ENCODE measurements at places on chromosomes 12 and 14.

DNA sequence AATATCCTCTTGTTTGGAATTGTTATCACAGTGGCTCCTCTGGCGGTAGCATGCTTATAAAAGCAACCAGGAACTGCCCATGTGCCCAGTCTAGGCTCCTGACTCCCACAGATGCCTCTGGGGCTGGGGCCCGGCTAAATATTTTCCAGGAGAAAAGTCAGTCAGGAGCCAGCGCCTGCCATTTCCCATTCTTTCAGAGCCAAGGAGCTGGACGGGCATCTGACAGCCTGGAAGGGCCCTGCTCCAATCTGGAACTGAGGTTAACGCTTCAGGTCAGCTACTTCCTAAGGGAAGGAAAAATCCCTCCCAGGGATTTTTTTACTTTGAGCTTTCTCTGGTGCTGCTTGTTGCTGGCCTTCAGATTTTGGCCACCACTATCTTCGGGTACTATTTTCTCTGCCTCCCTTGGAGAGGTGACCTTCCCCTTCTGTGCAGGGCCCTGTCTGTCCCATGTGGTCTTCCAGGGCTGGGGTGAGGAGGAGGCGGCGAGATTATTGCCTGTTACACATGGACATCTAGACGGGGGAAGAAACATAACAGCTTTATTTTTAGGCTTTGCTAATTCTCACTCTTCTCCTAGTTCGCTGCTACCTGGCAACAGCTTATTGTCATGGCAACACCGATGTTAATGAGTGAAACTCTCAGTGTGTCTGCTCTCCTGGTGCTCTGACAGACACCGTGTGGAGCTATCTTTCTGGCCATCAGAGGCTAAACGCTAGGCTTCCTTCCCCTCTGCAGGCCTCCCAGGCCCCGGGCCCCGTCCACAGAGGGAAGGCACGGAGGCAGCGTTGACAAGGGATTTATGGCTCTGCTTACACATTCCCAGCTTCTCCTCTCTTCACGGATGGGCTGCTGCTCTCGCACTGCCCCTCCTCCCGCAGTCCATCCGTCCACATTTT is 160.4 kb downstream of the CACNA1C start:
- no peak for DNase-seq

DNA sequence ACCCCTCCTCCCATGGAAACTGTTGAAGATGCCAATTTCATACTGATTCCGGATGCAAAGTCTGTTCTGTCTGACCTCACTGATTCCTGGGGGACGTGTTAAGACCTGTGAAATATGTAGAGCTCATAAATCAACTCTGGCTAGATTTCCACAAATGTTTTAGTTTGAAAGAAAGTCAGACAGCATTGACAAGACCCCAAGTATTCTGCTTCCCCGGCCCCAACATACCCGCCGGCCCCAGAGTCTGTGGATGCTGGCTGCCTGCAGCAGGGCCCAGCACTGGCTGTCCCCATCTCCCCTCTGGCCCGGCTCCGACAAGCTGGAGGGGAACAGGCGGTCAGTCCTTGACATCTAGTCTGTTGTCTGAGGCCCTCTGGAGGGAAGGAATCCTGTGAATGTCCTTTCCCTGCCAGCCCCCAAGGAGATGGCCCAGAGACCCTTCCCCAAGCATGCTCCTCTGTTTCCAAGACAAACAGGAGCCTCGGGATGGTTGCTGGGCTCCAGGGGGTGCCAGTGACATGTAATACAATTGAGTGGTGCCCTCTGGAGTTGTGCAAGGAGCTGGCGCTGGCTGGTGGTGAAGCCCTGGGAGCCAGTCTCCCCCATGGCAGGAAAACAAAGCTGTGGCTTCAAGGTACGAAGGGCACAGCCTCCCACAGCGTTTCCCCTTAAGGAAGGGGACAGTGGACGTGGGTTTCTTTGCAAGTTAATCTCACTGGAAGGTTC is 22.3 kb downstream of the FBLN5 start:
- DNase-seq = no peak

- DNase-seq = peak; percentile 74
Observed at GRCh38 chr14:97978341-97978740, 1181.2 kb downstream of the VRK1 start.

DNA sequence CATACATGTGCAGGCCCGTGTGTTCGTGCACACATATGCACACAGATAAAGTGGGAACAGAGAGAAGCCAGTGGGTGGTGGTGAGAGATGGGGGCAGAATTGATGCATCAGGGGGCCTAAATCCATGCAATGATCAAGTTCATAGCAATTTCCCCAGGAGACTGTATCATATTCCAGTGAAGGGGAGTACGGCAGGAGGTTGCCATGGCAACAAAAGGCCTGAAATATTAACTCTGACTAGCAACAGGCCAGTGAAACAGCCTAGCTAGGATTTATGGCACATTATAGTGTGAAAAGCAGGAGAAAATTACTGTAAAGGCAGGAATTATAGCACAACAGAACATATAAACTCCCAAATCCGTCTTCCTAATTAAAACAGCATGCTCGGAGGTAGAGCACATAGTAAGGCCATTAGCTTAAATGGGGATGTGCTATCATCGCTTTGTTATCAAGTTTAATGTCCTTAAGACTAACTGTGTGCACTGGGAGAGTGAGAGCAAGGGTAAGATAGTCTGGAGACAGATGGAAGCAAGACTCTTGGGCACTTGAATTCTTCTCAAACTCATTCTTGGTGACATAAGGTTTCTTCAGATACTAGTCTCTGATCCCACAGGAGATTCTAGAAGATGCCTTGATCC is 806.3 kb downstream of the DIO2 start:
- DNase-seq = no peak

- DNase-seq = no peak
Observed at GRCh38 chr14:73262427-73263183, 25.3 kb downstream of the PAPLN start.

DNA sequence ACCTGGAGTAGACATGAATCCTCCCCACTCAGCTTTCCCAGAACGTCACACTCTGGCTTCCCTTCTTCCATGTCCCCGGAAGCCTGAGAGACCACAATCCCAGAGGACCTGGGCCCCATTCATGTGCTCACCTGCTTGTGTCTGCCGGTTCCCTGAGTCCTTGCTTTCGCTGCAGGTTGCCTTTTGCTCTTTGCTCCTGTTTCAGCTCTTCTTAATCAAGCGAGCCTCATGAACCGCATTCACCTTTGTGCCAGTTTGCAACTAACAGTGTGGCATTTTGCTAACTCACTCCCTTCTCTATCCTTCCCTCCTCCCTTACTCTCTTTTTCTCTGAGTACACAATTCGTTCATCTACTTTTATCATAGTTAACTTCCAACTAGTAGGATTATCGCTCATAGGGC is 23.1 kb downstream of the ENTPD5 start:
- DNase-seq = no peak

- no peak for DNase-seq
Observed at GRCh38 chr14:60273956-60274355, 24.9 kb downstream of the PPM1A start.

- DNase-seq = no peak
Observed at GRCh38 chr14:63881926-63882325, 29.1 kb downstream of the SYNE2 start.

DNA sequence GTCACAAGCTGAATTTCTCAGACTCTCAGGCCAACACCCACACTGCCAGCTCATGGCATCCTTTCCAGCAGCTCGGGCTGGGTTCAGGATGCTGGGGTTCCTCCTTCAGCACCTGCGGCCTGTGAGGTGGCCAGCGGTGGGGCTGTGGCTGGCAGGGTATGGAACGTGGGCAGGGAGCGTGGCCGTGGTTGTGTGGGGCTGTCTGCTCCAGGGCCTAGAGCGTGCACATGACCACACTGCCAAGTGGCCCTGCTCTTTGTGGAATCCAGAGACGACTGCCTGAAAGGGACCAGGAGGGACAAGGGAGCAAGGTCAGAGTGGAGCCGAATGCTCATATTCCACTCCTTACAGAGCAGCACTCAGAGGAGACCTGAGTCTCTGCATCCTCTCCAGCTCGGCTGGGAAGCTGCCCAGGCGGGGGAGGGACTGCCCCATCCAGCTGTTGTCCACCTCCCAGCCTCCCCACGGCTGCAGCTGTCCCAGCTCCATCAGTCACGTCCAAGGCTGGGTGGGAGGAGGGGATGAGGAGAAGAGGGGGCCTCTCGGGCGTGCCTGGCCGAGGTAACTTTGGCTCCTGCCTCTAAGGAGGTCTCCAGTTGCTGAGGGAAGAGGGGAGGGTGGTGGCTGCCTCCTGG is 71.3 kb downstream of the TSPAN9 start:
- DNase-seq = no peak

DNA sequence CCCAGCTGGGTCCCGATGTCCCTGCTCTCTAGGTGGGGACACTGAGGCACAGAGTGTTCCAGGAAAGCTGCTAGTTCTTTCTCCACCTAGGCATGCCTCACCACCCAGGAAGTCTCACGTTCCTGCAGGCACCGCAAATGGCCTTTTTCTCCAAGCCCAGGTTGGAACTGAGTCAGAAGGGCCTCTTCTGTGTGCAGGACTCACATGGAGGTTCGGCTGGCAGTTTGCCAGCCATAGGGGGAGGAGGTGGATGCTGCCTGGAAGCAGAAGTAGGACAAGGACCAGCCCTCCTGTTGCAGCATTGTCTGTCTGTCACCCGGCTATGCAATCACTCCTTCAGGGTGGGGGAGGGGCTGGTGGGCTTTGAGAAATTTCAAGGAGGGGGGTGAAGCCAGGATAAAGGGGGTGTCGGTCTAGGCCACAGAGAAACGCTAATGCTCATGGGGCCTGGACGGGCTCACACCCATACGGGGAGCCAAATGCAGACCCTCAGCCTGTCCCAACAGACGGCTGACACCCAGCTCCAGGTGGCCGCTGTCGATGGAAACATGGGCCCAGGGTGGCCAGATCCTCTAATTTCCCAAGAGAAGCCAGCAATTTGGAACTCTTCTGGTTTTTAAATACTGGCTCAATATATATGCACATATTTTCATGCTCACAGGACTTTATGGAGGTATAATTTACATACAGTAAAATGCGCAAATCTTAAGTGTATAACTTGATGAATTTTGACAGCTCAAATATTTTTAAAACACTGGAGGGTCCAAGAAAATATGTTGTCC is 120.5 kb downstream of the PHETA1 start:
- peak; percentile 65 for DNase-seq

DNA sequence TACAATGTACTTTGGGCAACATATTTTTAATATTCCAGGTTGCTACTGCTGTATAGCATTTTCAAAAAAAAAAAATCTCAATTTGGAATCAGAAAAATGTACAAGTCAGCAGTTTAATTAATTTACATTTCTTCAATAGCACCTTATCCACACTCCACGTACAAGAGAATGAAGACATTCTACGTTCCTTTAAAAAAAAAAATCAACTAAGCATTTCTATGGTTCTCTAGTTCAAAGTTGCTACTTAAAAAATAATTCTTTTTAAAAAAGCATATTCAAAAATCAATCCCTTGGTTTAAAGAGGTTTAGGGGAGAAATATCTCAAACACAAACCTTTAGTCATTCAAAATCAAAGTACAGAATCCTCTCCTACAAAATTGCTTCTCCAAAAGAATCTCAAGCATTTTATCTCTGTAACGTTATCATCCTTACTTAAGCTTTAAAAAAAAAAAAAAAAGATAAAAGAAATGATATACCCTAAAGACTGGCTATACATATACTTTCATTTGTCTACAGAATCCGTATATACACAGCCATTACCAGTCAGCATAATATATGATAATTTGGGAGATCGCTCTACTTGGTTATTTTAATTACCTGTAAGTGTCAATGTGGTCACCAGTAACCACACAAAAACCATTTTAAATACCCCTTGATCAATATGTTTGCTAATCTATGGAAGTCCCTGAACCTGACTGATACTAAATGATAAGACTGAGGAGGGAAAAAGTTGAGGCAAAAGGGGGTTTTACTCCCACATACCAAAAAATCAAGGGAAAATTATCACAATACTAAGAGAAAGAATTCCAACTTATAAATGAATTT is 2.7 kb downstream of the MED13L start:
- no peak for DNase-seq

DNA sequence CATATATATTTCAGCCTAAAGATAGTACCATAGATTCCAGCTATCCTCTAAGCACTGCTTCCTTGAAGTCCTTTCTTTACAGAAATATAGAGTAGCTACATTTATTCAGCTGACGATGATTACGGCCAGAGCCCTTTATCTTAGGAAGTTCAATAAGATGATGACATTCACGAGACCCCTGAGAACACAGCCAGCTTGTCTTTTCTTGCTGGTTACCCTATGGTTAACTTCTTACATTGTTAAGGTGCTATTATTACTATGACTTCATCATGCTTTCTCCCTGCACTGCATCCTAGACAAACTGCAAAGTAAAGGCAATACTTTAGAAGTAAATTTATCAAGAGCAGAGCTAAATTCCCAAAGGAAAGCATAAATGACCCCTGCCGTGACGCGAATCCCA is 214.4 kb upstream of the LRFN5 start:
- no peak for DNase-seq

GRCh38 chr14:105999361-106000028 is 473.1 kb downstream of the TMEM121 start:
- no peak for DNase-seq

- DNase-seq = no peak
Observed at GRCh38 chr12:109968032-109968420, 28.1 kb downstream of the GIT2 start.

DNA sequence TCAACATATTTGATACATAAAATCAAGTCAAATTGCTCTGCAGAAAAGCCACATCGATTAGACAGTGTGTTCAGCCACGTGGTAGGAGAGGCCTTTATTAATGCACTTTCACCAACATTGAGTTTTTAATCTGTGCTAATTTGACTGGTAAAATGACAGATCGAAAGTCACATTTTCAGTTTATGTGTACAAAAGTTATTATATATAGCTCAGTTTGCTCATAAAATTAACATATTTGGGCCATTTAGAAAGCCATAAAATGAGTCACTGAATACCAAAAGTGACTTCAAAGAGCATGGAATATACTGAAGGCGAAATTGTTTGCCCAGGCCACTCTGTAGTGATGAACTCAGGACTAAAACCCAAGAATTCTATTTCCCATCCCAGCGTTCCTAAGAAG is 26.0 kb downstream of the C12orf42 start:
- no peak for DNase-seq

DNA sequence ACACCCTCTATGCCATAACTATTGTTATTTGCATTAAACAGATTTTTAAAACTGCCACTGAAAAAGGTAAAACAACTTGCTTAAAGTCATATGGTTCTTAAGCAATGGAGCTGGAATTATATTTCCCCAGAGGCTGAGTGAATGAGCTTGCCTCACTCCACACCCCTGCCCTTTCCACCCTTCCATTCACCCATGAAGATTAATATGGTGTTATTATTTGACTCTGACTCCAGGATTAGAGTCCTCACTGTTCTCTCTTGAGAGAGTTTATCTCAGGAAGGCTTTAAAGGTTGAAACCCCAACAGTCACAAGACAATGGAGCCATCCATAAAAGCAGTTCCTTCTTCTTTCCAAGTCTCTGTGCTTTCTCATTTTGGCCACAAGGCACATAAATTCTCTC is 84.9 kb downstream of the RTN1 start:
- DNase-seq = no peak

DNA sequence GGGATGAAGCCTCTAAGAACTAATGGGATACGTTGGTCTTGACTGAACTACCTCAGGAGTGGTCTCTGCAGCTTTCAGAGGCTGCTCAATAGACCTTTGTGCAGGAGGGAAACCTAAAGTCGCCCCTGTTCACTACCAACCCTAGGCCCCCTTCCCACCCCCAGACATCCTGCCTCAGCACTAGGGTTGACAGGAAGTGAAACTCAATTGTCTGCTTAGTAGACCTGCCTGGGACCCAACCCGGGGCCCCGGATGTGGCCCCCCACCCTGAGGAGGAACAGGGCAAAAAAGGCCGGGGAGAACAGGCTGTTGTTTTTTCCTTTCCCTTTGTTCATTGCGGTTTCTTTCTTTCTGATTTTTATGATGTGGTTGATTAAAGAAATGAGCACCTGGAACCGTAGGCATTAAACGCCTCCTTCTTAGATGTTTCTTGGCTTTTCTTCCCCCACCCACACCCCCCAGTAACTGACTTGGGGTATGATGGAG is 1.6 kb upstream of the DGKA start:
- DNase-seq = no peak

All from urothelium cell line (cell line).